Fibroblast of the conjunctiva (primary cell): ENCODE measurements at places on chromosomes 3 and 15.

DNA sequence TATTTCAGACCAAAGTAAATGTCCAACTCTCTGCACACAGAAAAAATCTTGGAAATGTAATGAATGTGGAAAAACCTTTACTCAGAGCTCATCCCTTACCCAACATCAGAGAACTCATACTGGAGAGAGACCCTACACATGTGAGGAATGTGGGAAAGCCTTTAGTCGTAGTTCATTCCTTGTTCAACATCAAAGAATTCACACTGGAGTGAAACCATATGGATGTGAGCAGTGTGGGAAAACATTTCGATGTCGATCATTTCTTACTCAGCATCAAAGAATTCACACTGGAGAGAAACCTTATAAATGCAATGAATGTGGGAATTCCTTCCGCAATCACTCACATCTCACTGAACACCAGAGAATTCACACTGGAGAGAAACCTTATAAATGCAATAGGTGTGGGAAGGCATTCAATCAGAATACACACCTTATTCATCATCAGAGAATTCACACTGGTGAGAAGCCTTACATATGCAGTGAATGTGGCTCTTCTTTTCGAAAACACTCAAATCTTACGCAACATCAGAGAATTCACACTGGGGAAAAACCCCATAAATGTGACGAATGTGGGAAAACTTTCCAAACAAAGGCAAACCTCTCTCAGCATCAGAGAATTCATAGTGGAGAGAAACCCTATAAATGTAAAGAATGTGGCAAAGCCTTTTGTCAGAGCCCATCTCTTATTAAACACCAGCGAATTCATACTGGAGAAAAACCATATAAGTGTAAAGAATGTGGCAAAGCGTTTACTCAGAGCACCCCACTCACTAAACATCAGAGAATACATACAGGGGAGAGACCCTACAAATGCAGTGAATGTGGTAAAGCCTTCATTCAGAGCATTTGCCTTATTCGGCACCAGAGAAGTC is 8.0 kb upstream of the ZNF501 start:
- no peak for DNase-seq

GRCh38 chr3:127691489-127691888 is 18.7 kb downstream of the ABTB1 start:
- DNase-seq = no peak

DNA sequence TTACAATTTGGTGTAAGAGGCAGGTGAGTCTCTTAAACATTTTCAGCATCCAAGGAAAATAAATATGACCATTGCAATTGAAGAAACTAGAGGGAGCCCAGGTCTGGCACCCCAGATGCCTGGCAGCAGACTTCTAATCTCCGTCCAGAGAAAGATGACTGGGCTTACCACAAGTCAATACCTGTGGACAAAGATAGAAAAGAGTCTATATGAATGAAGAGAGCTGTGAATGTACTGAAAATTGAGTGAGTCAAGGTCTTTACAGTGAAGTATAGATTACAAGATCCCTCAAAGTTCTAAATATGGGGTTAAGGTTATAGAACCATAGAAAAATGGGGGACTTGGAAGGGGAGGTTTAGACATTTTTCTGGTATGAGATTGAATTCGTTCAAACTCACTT is 827.4 kb upstream of the NR2F2 start:
- DNase-seq = no peak

DNA sequence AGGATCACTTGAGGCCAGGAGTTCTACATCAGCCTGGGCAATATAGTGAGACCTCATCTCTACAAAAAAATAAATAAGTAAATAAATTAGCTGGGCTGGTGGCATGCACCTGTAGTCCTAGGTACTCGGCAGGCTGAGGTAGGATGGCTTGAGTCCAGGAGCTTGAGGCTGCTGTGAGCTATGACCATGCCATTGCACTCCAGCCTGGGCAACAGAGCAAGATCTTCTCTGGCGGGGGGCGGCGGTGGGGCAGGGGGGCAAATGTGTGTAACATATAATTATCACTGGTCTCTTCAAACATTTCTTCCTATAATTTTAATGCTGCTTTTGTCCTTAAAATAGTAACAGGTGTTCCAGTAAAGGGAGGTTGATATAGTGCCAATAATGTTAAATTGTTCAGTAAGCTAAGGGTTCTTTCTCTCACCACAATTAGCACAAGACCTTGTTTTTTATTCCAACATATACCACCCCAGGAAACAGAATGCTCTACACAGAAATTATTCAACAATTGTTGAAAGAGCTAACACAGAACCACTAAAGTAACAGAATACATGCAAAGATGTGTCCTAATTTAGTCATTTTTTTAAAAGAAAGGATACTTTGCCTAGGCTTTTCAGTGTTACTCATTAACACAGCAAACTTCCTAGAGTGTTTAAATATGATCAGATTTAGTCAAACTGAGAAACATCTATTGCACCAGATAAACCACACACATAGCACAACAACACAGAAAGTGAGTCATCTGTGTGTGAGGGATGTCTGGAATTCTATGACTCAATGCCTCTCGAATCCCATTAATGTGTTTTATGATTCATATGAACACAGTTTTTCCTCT is 29.1 kb downstream of the ANKRD28 start:
- DNase-seq = peak; percentile 91

DNA sequence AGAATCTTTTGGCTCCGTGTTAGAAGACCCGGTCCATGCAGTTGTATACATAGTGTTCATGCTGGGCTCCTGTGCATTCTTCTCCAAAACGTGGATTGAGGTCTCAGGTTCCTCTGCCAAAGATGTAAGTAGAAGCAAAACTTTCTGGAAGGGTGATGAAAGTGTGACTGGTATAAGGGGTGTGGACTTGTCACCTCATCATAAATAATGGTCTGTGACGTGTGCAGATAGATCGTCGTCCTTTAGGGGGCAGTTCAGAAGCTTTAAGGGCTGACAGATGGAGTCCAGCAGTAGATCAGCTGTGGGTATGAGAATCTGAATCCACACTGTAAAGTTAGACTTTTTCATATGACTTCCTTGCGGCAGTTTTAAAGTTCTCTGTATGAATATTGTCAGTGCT is 15.3 kb downstream of the SEC61A1 start:
- DNase-seq = no peak

DNA sequence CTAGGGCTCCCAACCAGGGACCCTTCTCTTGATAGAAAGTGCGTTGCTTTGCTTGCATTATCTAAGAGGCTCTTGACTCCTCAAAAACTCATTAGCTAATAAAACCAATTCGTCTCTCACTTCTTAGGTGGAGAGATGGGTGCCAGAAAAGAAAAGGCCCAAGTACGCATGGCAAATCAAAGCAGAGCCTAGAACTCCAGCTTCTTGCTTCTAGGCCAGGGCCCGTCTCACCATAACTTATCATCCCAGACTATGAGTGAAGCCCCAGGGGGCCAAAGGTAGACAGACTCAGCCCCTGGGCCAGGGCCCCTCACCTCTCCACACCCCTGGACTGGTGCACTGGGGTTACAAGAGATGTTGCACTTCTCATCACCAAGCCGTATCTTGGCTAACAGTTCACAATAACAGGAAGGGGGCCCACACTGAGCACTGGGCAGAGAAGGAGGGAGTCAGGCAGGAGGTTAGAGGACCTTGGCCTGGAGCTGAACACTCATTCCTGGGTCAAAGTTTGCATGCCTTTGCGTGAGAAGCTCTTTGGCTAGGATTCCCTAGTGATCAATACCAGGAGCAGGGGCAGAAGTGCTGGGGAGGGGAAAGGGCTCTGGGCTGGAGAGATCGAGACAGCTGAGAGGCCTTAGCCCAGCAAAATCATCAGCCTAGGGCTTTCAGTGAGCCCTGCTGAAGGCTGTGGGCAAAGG is 5.4 kb upstream of the CYP1A1 start:
- no peak for DNase-seq

GRCh38 chr15:59360896-59361295 is 11.8 kb downstream of the MYO1E start:
- DNase-seq = no peak

DNA sequence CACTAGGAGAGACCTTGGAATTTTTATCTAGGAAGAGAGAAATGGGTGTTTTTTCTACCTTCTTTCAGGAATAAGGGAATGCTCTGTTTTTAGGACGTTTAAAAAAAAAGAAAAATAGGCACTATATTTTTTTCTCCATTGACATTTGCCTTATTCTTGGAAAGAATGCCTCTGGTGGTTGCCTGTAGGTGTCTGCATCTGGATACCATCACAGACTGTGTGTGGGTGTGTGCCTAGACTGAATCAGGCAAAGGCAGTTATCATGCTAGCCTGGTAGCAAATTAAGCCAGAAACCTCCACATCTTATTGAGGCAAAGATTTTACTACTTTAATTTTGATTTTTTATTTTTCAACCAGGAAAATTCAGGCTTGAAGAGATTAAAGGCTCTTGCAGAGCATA is 513.6 kb upstream of the KCNMB2 start:
- no peak for DNase-seq

GRCh38 chr3:85476891-85477495 is 518.2 kb downstream of the CADM2 start:
- DNase-seq = no peak

GRCh38 chr3:193978030-193978429 is 157.9 kb upstream of the HES1 start:
- DNase-seq = no peak

DNA sequence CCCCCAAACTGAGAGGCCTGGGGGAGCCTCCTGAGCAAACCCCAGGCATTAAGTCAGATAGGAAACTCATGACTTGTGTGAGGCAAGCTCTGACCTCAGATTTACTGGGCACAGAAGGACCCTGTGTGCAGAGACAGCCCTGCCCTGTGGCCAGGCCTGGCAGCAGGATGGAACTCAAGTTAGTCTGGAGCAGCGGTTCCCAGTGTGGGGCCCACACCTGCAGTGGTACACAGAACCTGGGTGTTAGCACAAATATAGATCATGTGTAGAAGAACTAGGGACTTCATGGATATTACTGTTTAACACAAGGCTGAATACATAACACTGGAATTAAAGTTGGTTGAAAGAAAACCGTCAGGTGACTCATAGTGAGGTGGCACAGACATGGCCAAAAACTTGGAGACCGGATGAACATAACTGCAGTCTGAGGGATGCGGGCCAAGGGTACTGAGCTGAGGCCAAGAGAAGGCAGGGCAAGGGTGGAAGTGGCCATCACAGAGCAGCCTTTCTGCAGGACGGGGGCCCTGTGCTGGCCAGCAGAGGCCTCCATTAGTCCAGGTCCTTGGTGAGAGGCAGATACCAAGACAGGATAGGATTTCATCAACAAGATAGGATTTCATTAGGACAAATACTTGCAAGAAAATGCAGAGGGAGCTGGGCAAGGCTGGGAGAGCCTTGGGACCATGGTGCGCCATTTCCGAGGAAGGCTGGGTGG is 40.9 kb downstream of the IRAK2 start:
- DNase-seq = peak; percentile 75

- DNase-seq = no peak
Measured at GRCh38 chr3:42510325-42510724, 7.9 kb downstream of the VIPR1 start.

DNA sequence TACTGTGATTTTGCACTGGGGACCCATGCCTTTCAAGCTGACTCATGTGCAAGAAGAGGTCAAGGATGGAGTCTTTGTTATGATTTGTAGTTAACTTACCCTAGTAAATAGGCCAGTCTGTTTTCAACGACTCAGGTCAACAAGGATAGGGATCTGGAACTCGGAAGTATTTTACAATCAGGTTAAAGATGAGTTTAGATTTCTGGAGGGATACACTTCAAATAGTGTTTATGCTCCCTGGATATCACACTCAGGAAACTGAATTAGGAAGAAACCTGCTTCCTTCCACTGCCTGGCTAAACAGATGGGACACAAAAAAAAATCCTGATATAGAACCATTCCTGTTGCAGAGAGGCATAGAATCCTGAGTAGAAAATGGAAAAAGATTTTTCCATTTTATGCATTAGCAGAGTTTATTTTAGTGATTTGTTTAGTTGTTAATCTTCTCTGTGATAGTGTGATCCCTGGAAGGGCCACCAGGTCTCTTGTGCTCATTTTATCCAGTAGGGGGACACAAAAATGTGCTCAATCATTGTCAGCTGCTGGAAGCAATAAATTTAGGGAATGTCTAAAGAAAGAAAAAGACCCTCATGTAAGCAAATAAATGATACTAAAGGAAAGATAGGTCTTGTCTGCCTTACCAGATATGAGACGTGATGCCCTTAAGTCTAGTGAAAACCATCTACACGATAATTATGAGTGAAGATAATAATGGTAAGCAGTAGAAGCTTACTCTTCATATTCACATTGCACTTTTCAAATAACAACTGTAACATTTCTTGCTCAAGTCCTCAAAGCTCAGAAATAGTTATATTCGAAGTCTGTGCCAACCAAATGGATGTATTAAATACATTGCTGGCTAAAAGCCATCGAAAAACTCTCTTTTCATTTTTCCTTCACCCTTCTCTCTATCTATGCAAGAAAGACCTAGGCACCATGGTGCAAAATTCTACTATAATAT is 452.1 kb upstream of the KCNMB2 start:
- no peak for DNase-seq

DNA sequence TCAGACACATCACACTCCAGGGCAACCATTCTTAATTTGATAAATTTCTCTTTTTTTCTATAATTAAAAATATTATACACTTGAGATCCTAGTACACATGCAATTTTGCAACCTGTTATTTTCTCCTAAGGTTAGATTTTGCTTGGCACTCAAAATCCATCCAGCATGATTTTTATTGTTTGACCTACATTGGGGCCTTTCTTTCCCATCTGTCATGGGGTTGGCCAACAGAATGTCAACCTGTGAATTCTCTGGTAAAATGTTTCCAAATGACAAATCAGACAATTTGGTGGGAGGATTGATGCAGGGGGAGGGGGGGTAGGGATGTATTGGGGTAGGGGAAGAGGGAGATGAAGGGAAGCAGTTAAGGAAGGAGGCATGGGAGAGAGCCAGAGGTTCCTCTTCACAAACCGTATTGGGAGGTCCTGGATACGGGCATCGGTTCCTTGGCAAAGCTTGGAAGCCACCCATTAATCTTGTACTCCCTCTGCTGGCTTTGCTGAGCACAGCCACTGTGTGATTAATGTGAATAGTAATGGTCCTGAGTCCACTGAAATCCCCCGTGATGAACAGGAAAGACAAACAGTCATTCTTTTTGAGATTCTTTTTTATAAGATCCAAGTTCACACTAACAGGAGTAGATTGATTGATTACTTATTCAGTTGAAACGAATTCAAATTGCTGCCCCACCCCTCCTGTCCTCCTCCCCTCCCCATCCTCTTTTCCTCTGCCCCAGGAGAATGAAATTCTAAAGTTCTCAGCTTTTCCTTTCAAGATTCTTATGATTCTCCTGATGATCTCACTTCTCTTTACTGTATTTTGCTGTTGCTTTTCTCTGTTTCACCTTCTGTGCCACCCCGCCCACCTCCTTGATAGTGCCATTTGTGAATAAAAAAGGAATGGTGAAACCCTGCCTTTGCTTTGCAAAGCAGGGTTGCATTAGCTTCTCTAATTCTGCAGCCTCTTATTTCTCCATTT is 82.2 kb upstream of the SLC25A26 start:
- peak; percentile 59 for DNase-seq

DNA sequence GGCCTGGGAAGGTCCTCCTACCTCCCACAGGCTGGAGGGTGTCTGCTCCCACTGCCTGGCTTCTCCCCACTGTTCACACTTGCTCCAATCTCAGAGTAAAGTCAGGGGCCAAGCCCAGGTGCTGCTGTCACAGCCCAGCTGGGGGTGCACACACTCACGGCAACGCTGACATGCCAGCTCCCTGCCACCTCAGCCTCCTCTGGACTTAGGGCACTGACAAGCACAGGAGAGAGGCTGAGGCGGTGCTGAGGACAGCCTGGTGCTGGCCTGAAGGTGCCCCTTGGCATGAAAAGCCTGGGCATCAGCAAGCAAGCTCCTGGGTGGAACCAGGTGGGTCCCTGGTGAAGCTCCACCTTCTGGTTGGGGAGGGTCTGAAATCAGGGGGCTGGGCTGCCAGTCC is 53.0 kb downstream of the LSAMP start:
- no peak for DNase-seq

GRCh38 chr15:41180206-41180789 is 50.3 kb downstream of the EXD1 start:
- no peak for DNase-seq
